ENCODE measurements at places on chromosomes 7 and 10. TPM values are rescaled to one million over a fixed set of nuclear protein-coding genes. Genes with fewer than 3 reads are reported as not detected.

Gene GOT1
- 30.0 TPM for total RNA-seq

Gene ABCB1
- not detected for total RNA-seq

Gene LRRC18
- total RNA-seq = not detected

Gene CALHM1
- not detected for total RNA-seq

Gene PTPRZ1
- total RNA-seq = 22.5 TPM
